Small intestine (tissue), 16 donors: ENCODE measurements at places on chromosomes 7 and 10. TPM values are rescaled to one million over a fixed set of nuclear protein-coding genes. Genes with fewer than 3 reads are reported as not detected.

Gene CCL26
- polyA plus RNA-seq: not detected

Gene FAM241B
- polyA plus RNA-seq: 6.7 TPM

Gene PHYHIPL
- polyA plus RNA-seq: 19.7 TPM

Gene FEZF1
- not detected for polyA plus RNA-seq

Gene PTPN20
- 0.45 TPM for polyA plus RNA-seq

Gene GRM3
- polyA plus RNA-seq: not detected

Gene GPR26
- polyA plus RNA-seq: not detected

Gene ZPBP
- not detected for polyA plus RNA-seq

Gene TSPAN14
- polyA plus RNA-seq: 8.4 TPM

Gene GET4
- 71.9 TPM for polyA plus RNA-seq

Gene TUBB8
- polyA plus RNA-seq: 1.1 TPM

Gene BAZ1B
- 34.4 TPM for polyA plus RNA-seq

Gene KCNH2
- not detected for polyA plus RNA-seq

Gene CUZD1
- polyA plus RNA-seq: 2.2 TPM

Gene OR2F1
- not detected for polyA plus RNA-seq

Gene NXPH1
- 0.19 TPM for polyA plus RNA-seq

Gene RARRES2
- 109 TPM for polyA plus RNA-seq

Gene ADRA2A
- 1.1 TPM for polyA plus RNA-seq

Gene CNPY1
- not detected for polyA plus RNA-seq

Gene TRPV5
- 0.01 TPM for polyA plus RNA-seq

Gene TFEC
- 2.9 TPM for polyA plus RNA-seq

Gene NUTM2E
- not detected for polyA plus RNA-seq
